Adrenal gland (tissue), 19 donors: ENCODE measurements at places on chromosomes 6 and 20.

DNA sequence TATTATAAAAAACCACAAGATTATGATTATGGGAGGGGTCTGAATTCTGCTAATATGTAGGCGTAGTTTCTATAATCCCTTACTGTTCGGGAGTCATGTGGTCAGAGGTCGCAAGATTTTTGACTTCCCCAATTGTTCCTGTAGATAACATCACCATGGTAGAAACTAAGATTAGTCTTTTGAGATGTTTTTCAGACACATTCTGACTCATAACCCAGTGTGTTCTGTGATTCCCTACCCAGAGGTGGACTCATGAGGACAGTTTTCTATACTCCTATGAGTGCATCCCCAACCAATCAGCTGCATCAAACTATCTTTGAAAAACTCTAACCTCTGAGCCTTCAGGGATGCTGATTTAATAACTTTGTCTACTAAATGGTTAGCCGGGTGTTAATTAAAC is 175.5 kb downstream of the RFPL4B start:
- no peak for DNase-seq

- DNase-seq = no peak
Observed at GRCh38 chr6:6560909-6561308, 27.6 kb upstream of the LY86 start.

GRCh38 chr20:45792317-45793118 is 764 bp downstream of the DNTTIP1 start:
- no peak for DNase-seq

GRCh38 chr6:47352194-47352920 is 42.7 kb upstream of the TNFRSF21 start:
- no peak for DNase-seq

- DNase-seq = no peak
Observed at GRCh38 chr6:13004601-13005000, 288.0 kb downstream of the PHACTR1 start.

GRCh38 chr6:93574299-93574698 is 154.9 kb upstream of the EPHA7 start:
- DNase-seq = no peak

DNA sequence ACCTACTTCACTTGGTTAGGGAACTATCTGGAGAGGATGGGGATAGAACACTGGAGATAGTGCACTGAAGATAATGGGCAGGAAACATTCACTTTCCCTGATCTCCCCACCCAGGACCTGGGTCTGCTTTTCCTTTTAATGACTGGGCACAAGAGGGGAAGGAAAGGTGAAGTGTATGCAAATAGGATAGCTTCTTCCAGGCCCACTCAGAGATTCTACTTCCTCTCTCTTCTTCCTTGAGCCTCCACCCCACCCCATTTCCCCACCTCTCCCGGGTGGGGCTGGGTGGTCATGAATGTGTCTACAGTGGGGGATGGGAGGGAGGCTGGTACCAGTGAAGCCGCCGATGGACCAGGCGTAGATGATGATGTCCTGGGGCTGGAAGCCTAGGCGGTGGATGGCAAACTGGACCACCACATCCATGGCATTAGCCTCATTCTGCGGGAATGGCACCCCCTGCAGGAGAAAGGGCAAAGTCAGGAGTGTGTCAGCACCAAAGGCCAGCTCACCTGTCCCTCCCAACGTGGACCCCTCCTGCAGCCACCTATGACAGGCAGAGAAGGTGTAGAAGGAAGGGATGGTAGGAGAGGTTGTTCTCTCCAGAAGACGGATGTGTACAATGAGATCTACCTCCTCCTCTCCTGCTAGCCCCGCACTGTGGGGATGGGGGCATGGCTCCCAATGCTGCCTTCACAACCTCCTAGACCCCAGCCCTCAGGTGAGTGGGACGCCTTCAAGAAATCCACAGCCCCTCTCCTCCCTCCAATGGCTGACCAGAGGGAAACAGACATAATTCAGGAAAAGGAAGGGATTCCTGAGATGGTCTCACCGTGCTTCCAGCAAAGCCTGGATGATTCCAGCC is 8.6 kb upstream of the LY6G5C start:
- no peak for DNase-seq

GRCh38 chr6:35161266-35161665 is 20.1 kb upstream of the TCP11 start:
- no peak for DNase-seq

- no peak for DNase-seq
Observed at GRCh38 chr20:15673206-15673605, 900.0 kb downstream of the KIF16B start.

GRCh38 chr6:68732423-68732822 is 97.3 kb downstream of the ADGRB3 start:
- DNase-seq = no peak

GRCh38 chr6:163455552-163455951 is 41.0 kb downstream of the QKI start:
- no peak for DNase-seq
